ENCODE measurements at places on chromosomes 1 and 21.

GRCh38 chr1:30084909-30085571, 638.3 kb downstream of the MATN1 start:
- no peak for DNase-seq

DNA sequence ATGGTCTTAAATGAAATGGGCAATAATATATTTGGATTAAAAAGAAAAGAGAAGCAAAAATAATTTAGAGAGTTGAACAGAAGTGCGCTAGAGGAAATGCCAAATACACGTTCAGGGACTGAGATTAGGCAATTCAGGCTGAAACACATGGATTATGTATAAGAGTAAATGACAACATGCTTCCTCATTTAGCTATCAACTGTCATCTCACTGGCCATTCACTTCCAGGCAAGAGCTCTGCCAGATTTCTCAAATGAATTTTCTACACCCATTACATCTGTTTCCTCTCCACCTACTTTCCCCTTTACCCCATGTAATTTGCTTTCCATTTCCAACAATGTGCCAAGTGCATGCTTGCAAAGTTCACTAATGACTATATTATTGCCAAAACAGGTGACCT, 582.4 kb downstream of the LTN1 start:
- DNase-seq: no peak

- DNase-seq: no peak
These were observed 24.0 kb upstream of the LRRC3 start for GRCh38 chr21:44431300-44431699.

- DNase-seq: peak; percentile 39
These were observed 62.1 kb downstream of the PIK3R3 start for GRCh38 chr1:46070164-46070814.

DNA sequence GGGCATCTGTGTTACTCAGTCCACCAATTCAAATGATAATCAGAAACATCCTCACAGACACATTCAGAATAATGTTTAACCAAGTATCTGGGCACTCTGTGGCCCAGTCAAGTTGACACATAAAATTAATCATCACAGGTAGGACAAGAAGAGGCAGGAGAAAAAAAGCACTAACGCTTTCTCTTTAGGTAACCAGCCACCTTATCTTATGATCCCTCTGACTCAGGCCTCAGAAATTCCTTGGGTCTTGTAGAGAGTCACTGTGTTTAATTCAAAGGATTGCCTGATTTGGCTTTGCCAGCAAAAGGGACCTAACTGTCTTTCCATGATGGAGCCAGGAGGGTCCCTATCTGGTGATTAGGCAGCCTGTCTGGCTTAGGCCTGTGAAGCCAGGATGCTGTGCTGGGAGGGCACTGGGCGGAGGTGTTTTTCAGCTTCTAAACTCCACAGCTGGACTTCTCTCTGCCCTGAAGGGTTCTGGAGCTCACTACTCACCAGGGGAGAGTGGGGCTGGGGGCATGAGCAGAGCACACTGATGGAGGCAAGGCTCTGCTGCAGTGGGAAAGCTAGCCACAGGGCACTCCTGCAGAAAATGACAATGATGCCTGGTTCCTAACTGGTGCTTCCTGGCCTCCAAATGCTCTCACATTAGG, 36.4 kb upstream of the STUM start:
- DNase-seq: no peak

DNA sequence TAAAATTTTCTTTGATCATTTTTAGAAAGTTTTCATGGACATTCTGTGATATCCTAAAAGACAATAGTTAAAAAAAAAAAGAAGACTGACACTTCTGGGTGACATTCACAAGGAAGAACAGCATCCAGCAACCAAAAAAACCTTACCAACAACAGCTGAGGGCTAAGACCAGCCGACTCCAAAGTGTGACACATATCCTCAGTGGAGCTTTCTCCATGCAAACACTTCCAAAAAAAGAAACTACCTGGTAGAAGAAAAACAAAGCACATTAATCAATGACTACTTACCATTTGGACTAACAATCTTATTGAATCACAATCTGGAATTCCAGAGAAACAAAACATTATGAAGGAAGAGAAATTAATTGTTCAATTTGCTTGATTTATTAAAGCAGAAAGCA, 88.2 kb downstream of the IARS2 start:
- peak; percentile 82 for DNase-seq

- peak; percentile 56 for DNase-seq
These were observed 8.0 kb upstream of the RLF start for GRCh38 chr1:40153073-40153770.

DNA sequence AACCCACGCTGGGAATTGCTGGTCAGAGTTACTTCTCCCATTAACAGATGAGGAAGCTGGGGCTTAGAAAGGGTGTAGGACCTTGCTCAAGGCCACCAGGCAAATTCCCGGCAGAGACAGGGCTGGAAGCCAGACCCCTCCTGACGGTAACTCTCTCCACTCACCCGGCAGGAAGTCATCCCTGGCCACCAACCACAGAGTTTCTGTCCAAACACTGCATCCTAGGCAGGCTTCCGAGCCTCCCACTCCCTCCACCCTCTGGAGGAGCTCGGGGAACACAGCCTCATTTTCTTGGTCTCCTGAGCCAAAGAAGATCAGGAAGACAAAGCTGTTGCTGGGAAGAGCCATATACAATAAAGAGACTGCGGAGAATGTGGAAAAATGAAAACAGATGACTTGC, 25.0 kb upstream of the ZNF436 start:
- peak; percentile 57 for DNase-seq

DNA sequence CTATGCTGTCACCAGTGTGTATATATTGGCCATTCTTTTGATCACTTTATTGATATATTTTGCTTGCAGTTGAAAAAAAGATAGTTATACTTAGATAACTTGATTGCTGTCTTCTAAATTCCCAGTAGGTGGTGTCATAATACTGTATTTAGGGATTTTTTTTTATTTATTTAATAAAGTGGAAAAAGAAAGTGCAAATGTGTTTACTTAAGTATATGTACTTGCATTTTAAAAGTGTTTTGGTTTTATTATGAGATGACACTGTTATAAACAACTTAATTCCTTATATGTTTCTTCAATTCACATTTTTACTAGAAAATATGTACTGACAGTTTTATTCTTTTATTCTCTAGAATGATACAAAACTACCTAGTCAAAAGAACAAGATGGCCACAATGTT, 164.8 kb downstream of the USP25 start:
- DNase-seq: peak; percentile 44

GRCh38 chr21:25535849-25536248, 71.4 kb downstream of the MRPL39 start:
- DNase-seq: no peak

DNA sequence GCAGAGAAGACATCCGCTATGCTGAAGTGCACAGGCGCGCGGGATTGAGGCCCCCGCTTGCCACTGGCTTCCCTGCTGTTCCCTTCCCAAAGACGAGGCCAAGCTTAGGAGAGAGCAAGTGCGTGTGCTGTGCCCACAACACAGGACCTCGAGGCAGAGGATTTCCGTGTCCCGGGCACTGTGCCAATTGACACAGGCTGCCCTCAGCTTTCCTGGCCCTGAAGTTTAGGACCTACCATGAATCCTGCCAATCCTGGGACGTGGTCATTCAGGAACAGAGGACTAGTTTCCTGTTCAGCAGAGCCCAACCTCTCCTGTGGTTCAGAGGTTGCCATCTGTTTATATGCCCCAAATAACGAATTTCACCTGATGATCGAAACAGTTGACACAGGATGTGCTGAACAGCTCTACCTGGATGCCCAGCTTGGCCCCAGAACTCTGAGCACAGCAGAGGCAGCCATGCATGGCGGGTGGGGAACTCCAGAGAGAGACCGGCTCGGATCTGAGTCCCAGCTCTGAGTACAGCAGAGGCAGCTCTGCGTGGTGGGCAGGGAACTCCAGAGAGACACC, 22.0 kb downstream of the SLC37A1 start:
- no peak for DNase-seq

Measured in myocyte (in vitro differentiated cells).